IMR-90 (cell line): ENCODE measurements at places on chromosomes 12 and 14. TPM values are rescaled to one million over a fixed set of nuclear protein-coding genes. Genes with fewer than 3 reads are reported as not detected.
A peak's percentile ranks its signal among the peaks of the same experiment; 100 is the strongest.

PSMC1 gene
- 150 and 181 TPM in 2 replicates for polyA plus RNA-seq

SLC17A8 gene
- not detected in 2 replicates for polyA plus RNA-seq

KLRG1 gene
- 0.36 and 0.47 TPM in 2 replicates for polyA plus RNA-seq

DNA sequence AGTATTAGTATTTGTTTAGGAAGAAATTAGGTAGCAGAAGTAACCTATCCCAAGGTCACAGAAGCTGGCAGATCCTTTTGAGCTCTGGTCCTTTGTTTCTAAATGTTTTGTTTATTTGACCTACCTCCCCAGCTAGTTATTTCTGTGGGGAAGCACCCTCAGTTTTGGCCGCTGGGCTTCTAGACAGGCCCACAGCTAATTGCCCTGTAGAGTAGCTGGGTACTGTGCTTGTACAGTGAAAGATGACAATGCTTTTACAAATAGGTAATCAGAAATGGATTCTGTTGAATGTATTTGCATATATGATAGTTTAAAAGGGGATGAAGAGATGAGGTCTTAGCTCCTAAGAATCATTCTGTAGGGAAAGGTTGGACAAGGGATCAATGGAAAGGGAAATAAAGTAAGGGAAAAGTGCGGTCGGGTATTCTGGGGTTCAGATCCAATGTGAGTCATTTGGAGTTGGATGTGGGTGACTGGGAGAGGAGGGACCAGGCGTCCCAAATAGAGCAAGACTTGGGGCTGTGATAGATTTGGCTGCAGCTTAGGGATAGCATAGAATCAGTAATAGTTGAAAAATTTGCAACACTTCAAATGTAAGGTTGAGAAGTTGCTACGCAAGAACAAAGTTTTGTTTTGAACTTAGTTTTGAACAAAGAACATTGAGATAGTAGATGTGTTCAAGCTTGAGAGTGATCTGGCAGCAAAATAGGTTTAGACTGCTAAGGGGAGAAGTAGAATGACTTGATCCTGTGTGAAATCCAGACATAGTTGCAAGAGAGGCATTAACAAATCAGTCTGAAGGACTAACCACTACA, 3.6 kb downstream of the NUDT4 start:
- H3K27me3 ChIP-seq = no peaks in the 10 kb centered on the region
- peak overlapping the region; percentile 77; the same call in 1 of the 2 replicates for H3K27ac ChIP-seq
- peaks cover 10% of the 10 kb centered on the region for H3K4me1 ChIP-seq
- peaks cover 2% of the 10 kb centered on the region; the same call in 1 of the 2 replicates for H3K36me3 ChIP-seq

GRCh38 chr12:123077298-123078119, 73.4 kb downstream of the PITPNM2 start:
- no peak for DNase-seq
- peaks cover 3% of the 10 kb centered on the region; the same call in 1 of the 2 replicates for H3K27me3 ChIP-seq
- H3K4me1 ChIP-seq = peaks cover 6% of the 10 kb centered on the region; the same call in 1 of the 2 replicates
- H3K27ac ChIP-seq = no peak overlapping the region
- H3K36me3 ChIP-seq = peaks cover 2% of the 10 kb centered on the region; the same call in 1 of the 2 replicates

DNA sequence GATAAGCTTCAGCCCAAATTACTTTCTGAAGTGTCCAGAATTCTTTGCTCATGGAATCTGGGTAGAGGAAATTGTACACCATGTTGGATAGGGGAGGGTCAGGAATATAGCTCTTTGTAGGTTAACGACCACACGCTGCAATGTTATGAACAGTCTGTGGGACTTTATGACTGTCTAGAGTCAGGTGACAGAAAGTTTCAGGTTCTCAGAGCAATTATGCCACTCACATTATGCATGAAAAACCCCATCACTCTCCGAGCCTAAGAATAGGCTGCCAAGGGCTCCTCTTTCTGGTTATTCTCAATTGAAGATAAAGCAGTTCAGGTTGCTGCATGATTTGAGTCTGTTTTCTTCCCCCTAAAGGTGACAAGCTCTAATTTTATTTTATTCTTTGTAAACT, 430.9 kb downstream of the ATP23 start:
- no peak overlapping the region for H3K4me3 ChIP-seq
- peaks cover 6% of the 10 kb centered on the region; the same call in 1 of the 2 replicates for H3K4me1 ChIP-seq
- H3K36me3 ChIP-seq = no peaks in the 10 kb centered on the region
- DNase-seq = no peak
- H3K27me3 ChIP-seq = no peaks in the 10 kb centered on the region

CCDC196 gene
- polyA plus RNA-seq = not detected in 2 replicates

DNA sequence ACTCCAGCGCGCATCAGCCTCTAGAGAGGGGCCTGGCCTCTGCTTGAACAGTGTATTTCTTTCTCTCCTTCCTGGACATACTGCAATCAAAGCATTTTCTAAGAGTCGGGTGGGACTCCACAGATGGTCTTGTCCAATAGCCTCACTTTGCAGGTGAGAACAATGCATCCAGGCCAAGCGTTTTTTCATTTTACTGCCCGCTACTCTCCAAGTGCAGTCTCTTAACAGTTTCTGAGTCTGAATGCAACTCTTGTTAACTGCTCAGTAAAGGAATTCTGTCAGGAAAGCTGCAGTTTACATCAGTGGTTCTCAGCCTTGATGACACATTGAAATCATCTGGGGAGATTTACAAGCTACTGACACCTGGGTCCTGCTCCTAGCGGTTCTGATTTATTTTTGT, 57.0 kb downstream of the IRF2BPL start:
- DNase-seq = no peak
- no peak overlapping the region for H3K4me3 ChIP-seq
- H3K27ac ChIP-seq = no peak overlapping the region
- H3K36me3 ChIP-seq = no peaks in the 10 kb centered on the region
- H3K4me1 ChIP-seq = no peaks in the 10 kb centered on the region

GRCh38 chr12:108803428-108804105, 53.8 kb downstream of the SSH1 start:
- H3K4me1 ChIP-seq = peaks cover 45% of the 10 kb centered on the region
- H3K27me3 ChIP-seq = no peaks in the 10 kb centered on the region
- DNase-seq = peak; percentile 94
- H3K36me3 ChIP-seq = peaks cover 54% of the 10 kb centered on the region
- H3K27ac ChIP-seq = peak overlapping the region; percentile 97
- H3K4me3 ChIP-seq = no peak overlapping the region

GRCh38 chr14:95078867-95079266, 78.5 kb downstream of the DICER1 start:
- H3K36me3 ChIP-seq = no peaks in the 10 kb centered on the region
- peaks cover 5% of the 10 kb centered on the region; the same call in 1 of the 2 replicates for H3K4me1 ChIP-seq
- H3K4me3 ChIP-seq = no peak overlapping the region
- H3K27me3 ChIP-seq = peaks cover 5% of the 10 kb centered on the region
- no peak overlapping the region for H3K27ac ChIP-seq
- DNase-seq = no peak

- no peak overlapping the region; the same call in 1 of the 2 replicates for H3K27ac ChIP-seq
- H3K36me3 ChIP-seq = no peaks in the 10 kb centered on the region
- peaks cover 14% of the 10 kb centered on the region for H3K4me1 ChIP-seq
- no peak overlapping the region for H3K4me3 ChIP-seq
- peak; percentile 77 for DNase-seq
- H3K27me3 ChIP-seq = no peaks in the 10 kb centered on the region
These were observed 6.1 kb upstream of the AMIGO2 start for GRCh38 chr12:47085815-47086252.

MUCL1 gene
- not detected in 2 replicates for polyA plus RNA-seq

DNA sequence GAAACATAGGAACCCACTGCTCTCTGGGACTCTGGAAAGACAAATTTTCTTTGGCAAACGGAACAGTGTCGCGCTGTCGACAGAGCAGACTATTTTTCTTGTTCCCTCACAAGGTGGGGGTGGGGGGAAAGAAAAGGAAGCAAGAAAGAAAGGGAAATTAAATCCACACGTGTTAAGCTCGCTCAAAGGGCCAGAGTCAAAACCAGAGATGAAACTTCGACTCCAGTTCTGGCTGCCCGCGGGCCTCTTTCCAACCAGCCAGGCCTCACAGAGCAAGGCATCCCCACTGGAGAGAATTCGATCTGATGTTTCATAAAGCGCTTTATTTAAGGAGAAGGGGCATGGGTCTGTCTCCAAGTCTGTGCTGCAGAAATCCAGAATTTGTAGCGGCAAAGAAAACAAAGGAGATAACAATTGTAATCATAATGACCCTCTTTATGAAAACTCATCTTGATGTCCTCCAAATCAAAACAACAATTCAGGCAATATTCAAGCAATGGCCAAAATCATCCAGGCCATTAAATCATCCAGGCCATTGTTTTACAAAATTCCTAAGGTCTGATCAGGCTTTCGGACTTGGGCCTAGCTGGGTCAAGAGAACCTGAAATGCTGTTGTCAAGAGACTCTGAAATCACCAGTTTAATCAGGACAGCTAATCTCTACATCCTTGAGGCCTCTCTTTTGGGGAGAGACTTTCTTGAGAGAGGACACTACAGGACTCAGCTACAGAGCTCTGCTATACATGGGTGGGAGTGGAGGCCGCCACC, 5.3 kb upstream of the TBX5 start:
- peaks cover 30% of the 10 kb centered on the region for H3K4me1 ChIP-seq
- H3K27ac ChIP-seq = peak overlapping the region; percentile 100
- H3K4me3 ChIP-seq = peak overlapping the region; percentile 97
- no peaks in the 10 kb centered on the region for H3K36me3 ChIP-seq
- peak; percentile 68 for DNase-seq

- H3K27ac ChIP-seq = no peak overlapping the region; the same call in 1 of the 2 replicates
- H3K4me3 ChIP-seq = no peak overlapping the region
- no peaks in the 10 kb centered on the region for H3K27me3 ChIP-seq
These were observed 38.5 kb downstream of the NT5DC3 start for GRCh38 chr12:103802586-103802886.

DNA sequence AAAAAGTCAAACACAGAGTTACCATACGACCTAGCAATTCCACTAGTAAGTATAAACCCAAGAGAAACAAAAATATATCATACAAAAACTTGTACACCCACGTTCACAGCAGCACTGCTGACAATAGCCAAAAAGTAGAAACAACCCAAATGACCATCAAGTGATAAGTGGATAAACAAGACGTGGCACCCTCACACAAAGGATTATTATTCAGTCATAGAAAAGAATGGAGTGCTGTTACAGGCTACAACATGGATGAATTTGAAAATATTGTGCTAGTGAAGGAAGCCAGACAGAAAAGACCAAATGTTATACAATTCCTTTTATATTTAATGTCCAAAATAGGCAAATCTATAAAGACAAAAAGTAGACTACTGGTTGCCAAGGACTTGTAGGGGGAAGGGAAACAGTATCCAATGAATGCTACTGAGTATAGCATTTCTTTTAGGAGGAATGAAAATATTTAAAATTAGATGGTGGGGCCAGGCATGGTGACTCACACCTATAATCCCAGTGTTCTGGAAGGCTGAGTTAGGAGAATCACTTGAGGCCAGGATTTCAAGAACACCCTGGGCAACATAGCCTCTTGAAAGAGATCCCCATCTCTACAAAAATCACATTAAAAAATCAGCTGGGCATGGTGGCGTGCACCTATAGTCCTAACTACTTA, 41.9 kb downstream of the SPTLC2 start:
- peak; percentile 76 for DNase-seq
- H3K27ac ChIP-seq = peak overlapping the region; percentile 92; the same call in 1 of the 2 replicates
- peaks cover 11% of the 10 kb centered on the region; the same call in 1 of the 2 replicates for H3K36me3 ChIP-seq
- H3K4me1 ChIP-seq = peaks cover 26% of the 10 kb centered on the region
- H3K4me3 ChIP-seq = no peak overlapping the region

DNA sequence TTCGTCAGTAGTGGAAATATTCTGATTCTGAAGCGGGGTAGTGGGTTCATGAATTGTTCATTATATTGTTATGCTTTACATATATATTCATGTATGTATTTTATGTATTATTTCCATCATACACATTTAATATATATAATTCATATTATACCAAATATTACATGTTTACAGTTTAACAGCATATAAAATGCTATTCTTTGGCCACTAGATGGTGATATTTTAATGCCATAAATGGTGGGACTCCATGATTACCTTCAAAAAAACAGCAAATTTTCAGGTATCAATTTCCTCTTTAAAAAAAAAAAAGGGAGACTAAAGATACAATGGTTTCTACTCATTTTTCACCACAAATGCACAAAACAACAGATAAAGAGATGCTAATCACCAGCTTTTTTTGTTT, 41.0 kb downstream of the BDKRB1 start:
- H3K4me3 ChIP-seq = no peak overlapping the region
- H3K27me3 ChIP-seq = no peaks in the 10 kb centered on the region
- H3K4me1 ChIP-seq = peaks cover 5% of the 10 kb centered on the region; the same call in 1 of the 2 replicates
- no peak overlapping the region for H3K27ac ChIP-seq

DNA sequence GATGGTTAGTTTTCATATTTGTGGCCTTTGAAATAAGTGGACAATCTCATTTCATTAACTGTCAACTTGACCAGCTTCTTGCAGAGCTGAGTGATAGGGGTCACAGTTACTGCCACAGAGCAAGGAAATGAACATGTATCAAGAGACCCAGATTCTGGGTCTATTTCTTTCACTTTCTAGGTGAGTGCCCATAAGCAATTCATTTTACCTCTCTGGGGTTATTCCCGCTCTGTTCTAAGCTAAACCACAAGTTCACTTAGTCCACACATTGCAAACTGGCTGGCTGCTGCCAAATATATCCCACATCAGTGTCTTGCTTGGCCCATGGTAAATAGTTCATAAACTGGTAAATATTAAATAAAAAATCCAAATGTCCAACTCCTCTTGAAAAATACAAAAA, 29.9 kb downstream of the GPHB5 start:
- no peaks in the 10 kb centered on the region for H3K4me1 ChIP-seq
- H3K27me3 ChIP-seq = no peaks in the 10 kb centered on the region
- no peak for DNase-seq
- H3K27ac ChIP-seq = no peak overlapping the region
- no peak overlapping the region for H3K4me3 ChIP-seq

- H3K4me1 ChIP-seq = peaks cover 3% of the 10 kb centered on the region
- H3K36me3 ChIP-seq = no peaks in the 10 kb centered on the region
- H3K4me3 ChIP-seq = no peak overlapping the region
These were observed 90.4 kb downstream of the PPP2R5C start for GRCh38 chr14:101851736-101852405.

DNA sequence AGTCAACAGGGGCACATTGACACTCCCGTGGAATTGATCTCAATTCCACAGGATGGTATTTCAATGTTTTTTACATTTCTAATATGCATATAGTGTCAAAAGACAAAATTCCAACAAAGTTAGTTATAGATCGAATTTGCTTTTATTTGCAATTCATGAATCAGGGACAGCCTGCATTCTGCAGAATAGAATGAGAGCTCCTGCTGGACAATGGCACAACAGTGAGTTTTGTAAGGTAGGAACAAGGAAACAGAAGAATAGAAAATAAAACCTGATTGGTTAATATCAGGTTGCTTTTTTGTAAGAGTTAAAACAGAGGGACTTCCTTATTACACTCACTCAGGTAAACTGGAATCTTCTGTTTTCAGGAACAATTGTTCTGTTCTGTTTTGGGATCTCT, 32.8 kb upstream of the NEDD1 start:
- H3K27me3 ChIP-seq = no peaks in the 10 kb centered on the region
- H3K4me1 ChIP-seq = peaks cover 8% of the 10 kb centered on the region

DNA sequence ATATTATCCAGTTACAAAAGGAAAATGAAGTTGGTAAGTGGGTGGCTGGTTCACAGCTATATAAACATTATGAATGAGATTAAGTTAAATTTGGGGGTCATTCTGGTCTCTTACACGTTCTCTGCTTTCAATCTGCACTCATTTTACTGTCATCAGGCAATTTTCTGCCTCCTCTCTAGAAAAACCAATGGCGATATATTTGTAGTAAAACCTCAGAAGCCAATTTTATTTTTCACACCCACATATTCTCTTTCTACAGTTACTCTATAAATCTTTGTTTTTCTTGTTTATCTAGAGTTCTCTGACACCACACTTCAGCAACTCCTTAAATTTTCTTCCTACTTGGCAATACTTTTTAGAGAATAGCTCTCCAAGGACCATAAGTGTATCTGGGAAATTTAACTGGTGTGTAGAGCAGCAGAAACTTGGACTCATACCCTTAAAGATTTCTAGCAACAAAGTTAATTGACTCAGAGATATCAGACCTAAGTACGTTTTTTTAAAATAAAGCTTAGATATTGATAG, 926.9 kb downstream of the TMTC2 start:
- H3K36me3 ChIP-seq = no peaks in the 10 kb centered on the region
- no peaks in the 10 kb centered on the region for H3K4me1 ChIP-seq
- DNase-seq = no peak
- H3K4me3 ChIP-seq = no peak overlapping the region
- no peaks in the 10 kb centered on the region for H3K27me3 ChIP-seq

TROAP gene
- 29.3 and 46.0 TPM in 2 replicates for polyA plus RNA-seq
